ENCODE measurements at places on chromosomes 16 and 17.
A peak's percentile ranks its signal among the peaks of the same experiment; 100 is the strongest.

DNA sequence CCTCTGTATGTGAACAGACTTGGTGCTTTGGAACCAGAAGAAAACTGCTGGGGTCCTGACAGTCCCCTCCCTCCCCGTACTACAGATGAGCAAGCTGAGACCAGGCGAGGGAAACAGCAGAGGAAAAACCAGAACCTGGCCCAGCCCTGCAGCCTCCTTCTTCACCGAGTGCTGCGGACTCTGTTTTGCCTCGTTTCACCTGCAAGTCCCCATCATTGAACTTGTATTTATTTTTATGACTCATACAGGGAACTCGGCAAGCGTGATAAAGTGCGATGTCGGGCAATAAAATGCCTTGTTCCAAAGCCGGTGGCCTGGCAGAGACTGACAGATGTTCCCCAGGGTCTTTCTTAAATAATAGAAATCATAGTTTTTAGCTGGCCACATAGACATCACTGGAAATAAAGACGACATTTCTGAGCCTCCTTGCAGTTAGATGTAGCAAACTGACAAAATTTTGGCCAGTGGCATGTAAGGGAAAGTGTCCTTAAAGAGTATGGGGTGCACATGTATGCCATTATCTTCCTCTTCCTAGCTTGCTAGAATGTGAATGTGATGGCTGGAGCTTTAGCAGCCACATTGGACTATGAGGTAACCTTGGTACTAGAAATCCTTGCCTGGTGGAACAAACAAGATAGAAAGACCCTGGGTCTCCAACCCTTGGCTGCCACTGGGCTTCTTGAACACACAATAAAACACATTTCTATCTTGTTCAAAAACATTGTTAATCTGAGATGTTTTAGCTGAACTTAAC, 128.6 kb downstream of the IRF8 start:
- no peak overlapping the region for H3K4me3 ChIP-seq
- H3K4me1 ChIP-seq, result no peaks in the 10 kb centered on the region
- DNase-seq, result no peak
- H3K36me3 ChIP-seq, result no peaks in the 10 kb centered on the region
- H3K27ac ChIP-seq, result no peak overlapping the region

DNA sequence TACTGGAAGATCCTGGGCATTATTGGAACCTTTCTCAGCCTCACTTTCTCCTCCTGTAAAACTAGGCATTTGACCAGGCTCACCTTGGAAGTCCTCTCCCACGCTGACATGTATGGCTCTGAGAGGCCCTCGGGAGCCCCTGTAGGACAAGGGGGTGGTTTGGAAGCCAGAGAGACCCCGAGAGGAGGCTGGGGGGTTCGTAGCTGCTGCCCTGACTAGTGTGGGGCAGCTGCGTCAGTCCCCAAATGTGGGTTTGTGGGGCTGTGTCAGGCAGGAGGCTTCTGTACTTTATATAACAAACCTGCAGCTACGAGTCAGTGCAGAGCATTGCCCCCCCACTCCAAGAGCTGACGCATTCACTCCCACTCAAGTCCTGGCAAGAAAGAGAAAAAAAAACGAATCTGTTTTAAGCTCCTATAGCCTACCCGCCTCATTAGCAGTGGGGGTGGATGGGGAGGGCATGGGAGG, 1.8 kb downstream of the CX3CL1 start:
- H3K36me3 ChIP-seq, result no peaks in the 10 kb centered on the region
- peaks cover 15% of the 10 kb centered on the region for H3K27me3 ChIP-seq
- H3K4me1 ChIP-seq, result no peaks in the 10 kb centered on the region
- H3K27ac ChIP-seq, result no peak overlapping the region

DNA sequence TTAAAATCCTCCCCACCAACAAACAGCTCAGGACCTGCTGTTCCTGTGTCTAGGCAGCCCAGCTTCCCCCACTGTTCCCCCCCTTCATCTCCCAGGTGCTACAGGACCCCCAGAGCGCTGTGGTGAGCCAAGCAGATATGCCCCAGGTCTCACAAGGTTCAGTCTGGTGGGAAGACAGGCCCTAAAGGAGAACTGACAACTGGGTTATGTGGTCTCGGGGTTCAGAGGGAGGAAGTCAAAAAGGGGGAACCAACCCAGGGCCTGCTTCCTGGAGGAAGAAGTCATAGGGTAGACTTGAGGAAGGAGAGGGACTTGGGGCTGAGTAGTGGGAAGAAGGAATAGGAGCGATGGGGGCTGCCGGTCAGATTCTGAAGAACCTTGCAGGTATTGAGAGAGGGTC, 2.6 kb downstream of the RIPOR1 start:
- peaks cover 30% of the 10 kb centered on the region for H3K4me1 ChIP-seq
- H3K4me3 ChIP-seq, result no peak overlapping the region
- no peak overlapping the region for H3K27ac ChIP-seq
- DNase-seq, result no peak

- DNase-seq, result no peak
- peaks cover 28% of the 10 kb centered on the region for H3K4me1 ChIP-seq
- peaks cover 22% of the 10 kb centered on the region for H3K36me3 ChIP-seq
- H3K4me3 ChIP-seq, result no peak overlapping the region
- H3K27me3 ChIP-seq, result no peaks in the 10 kb centered on the region
Observed at GRCh38 chr16:53817812-53818550, 114.0 kb downstream of the FTO start.

- peaks cover 37% of the 10 kb centered on the region for H3K36me3 ChIP-seq
- peak overlapping the region; percentile 18 for H3K4me3 ChIP-seq
- peaks cover 92% of the 10 kb centered on the region for H3K4me1 ChIP-seq
- no peaks in the 10 kb centered on the region for H3K27me3 ChIP-seq
- no peak for DNase-seq
- H3K27ac ChIP-seq, result peak overlapping the region; percentile 64
Observed at GRCh38 chr16:89324056-89325010, 106.8 kb downstream of the ZNF778 start.

DNA sequence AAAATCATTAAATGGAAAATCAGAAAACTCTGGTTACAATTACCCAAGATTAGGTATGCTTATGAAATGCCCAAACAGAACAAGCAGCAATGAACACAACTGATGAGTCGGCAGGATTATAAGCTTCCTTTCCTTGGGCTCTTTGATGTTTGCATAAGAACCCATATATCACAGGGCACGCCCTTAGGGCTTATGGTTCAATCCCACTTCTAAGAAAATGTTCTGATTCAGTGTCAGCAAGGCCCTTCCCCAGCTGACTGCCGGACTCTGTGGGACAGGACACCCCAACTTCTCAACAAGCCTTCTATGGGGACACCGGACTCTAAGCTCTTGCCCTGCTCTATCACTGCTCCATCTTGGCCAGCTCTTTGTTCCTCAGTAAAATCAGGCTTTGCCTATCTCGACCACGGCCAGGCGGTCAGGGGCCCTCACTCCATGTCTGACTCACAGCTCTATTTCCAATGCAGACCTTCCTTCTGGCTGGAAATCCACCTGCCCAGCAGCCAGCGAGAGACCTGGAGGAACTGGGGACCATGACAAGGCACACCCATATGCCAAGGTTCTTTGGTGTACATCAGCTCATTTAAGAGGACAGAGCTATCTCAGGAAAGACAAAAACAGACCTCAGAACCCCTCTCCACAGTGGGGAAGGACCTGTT, 26.8 kb downstream of the LITAFD start:
- no peak for DNase-seq
- H3K4me3 ChIP-seq, result no peak overlapping the region
- peaks cover 50% of the 10 kb centered on the region for H3K4me1 ChIP-seq
- H3K27me3 ChIP-seq, result no peaks in the 10 kb centered on the region
- H3K27ac ChIP-seq, result peak overlapping the region; percentile 71

DNA sequence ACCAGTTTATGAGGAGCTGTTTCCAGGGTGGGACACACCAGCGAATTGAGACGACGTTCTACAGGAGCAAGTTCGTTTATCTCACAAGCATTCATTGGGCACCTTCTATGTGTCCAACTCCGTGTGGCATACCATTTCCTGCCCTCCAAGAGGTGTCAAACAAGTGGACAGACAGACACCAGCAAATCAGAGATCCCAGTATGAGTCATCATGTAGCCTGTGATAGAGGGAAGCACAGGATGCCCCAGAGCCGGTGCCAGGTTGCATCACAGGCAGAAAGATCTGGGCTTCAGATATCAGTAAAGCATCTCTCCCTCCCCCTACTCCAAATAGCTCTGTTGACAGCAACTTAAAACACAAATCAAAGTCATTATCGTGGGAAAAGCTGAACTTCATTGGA, 31.8 kb upstream of the MAF start:
- peaks cover 29% of the 10 kb centered on the region for H3K4me1 ChIP-seq
- no peak overlapping the region for H3K27ac ChIP-seq
- H3K4me3 ChIP-seq, result no peak overlapping the region
- peak; percentile 28 for DNase-seq

DNA sequence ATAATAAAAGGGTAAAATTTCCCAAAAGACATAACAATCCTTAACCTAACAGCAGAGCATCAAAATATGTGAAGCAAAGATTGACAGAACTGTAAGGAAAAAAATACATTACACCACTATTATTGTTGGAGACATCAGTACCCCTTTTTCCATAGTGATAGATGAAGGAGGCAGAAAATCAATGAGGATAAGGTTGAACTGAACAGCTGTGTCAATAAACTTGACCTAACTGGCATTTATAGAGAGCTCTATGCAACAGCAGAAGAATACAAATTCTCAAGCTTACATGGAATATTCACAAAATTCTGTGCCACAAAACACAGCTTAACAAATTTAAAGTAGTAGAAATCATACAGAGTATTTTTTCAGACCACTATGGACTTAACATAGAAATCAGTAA, 195.0 kb upstream of the ELAC2 start:
- H3K4me3 ChIP-seq, result no peak overlapping the region
- no peaks in the 10 kb centered on the region for H3K27me3 ChIP-seq
- no peak overlapping the region for H3K27ac ChIP-seq
- DNase-seq, result no peak
- H3K36me3 ChIP-seq, result no peaks in the 10 kb centered on the region

- H3K27me3 ChIP-seq, result peaks cover 38% of the 10 kb centered on the region
- no peak for DNase-seq
- no peaks in the 10 kb centered on the region for H3K4me1 ChIP-seq
Observed at GRCh38 chr17:38338535-38338934, 5.2 kb downstream of the GPR179 start.

DNA sequence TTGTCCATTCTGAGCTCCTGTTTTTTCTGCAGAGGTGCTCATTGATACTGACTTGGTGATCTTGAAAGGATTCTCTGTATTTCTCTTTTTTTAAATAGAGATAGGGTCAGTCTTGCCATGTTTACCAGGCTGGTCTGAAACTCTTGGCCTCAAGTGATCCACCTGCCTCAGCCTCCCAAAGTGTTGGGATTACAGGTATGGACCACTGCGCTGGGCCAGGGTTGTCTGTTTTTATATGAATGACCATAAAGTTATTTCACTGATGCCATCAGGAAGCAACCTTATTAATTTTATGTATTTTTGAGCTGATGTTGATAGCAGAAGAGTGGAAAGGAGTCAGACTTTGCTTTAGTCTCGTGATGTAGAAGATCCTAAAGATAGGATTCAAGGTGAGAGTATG, 35.7 kb upstream of the METTL9 start:
- H3K27ac ChIP-seq, result no peak overlapping the region
- DNase-seq, result no peak
- H3K4me1 ChIP-seq, result peaks cover 3% of the 10 kb centered on the region
- H3K27me3 ChIP-seq, result peaks cover 17% of the 10 kb centered on the region

DNA sequence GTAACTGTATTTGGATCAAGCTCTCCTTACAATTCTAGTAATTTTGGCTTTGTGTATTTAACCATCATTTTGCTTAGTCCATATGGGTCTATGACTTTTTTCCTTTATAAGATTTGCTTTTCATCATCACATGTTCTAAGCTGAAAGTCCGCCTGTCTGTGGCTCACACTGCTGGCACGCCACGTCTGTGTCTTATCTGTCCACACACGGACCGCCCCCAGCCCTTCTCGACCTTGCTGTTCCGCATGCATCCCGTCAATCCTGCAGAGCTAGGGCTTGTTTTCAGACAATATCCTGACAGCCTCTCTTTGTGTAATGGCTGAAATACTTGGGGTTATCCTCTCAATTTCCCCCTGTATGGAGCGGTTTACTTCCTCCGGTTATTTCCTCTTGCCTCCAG, 8.4 kb upstream of the ALDH3A1 start:
- no peak overlapping the region for H3K4me3 ChIP-seq
- H3K27ac ChIP-seq, result no peak overlapping the region
- DNase-seq, result no peak
- no peaks in the 10 kb centered on the region for H3K36me3 ChIP-seq
- H3K4me1 ChIP-seq, result no peaks in the 10 kb centered on the region
- H3K27me3 ChIP-seq, result peaks cover 48% of the 10 kb centered on the region

- no peaks in the 10 kb centered on the region for H3K36me3 ChIP-seq
- no peak overlapping the region for H3K27ac ChIP-seq
- no peak for DNase-seq
Observed at GRCh38 chr17:74190154-74190553, 13.3 kb upstream of the RPL38 start.

GRCh38 chr16:78324649-78325285, 225.3 kb downstream of the WWOX start:
- no peak for DNase-seq
- no peaks in the 10 kb centered on the region for H3K36me3 ChIP-seq
- H3K4me3 ChIP-seq, result no peak overlapping the region
- no peak overlapping the region for H3K27ac ChIP-seq
- no peaks in the 10 kb centered on the region for H3K27me3 ChIP-seq
- no peaks in the 10 kb centered on the region for H3K4me1 ChIP-seq

- H3K27me3 ChIP-seq, result no peaks in the 10 kb centered on the region
- no peak overlapping the region for H3K27ac ChIP-seq
- DNase-seq, result no peak
- H3K4me3 ChIP-seq, result no peak overlapping the region
- H3K4me1 ChIP-seq, result no peaks in the 10 kb centered on the region
- H3K36me3 ChIP-seq, result no peaks in the 10 kb centered on the region
Observed at GRCh38 chr16:59249011-59249410, 514.9 kb upstream of the GOT2 start.

DNA sequence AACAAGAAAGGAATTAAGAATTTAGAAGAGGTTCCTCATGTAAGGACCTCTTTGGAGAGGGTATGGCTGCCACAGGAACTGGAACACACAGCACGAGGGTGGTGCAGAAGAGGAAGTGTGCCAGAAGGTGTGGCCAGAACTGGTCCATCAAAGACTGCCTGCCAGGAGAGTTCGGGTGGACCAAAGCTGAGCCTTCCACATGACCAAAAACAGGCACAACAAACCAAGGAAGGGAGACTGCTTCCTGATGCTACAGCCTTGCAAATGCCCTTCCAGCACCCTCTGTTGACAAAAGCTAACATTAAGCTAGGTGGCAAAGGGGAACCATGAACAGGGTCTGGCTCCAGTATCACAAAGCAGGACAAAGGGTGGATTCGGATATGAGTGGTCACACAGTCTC, 125.8 kb upstream of the TMEM97 start:
- peaks cover 11% of the 10 kb centered on the region for H3K36me3 ChIP-seq
- no peak for DNase-seq
- H3K4me3 ChIP-seq, result no peak overlapping the region
- H3K27me3 ChIP-seq, result no peaks in the 10 kb centered on the region
- no peak overlapping the region for H3K27ac ChIP-seq

DNA sequence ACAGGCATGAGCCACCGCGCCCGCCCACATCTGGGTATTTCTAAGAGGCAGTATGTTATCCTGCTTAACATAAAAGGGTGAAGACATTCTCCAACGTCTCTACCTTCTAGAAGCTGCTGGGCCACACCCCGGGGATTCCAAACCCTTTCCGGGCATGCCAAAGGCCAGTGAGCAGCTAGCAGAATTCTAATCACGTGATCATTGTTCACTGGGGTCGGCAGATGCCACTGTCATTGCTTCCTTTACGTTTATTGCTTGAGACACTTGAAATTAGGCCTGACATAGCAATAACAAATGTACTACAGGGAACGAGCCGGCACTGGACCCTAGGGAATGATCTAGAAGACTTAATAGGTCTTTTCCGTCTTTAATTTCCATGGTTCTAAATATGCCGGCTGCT, 141.2 kb upstream of the ZFHX3 start:
- H3K4me3 ChIP-seq, result no peak overlapping the region
- H3K27me3 ChIP-seq, result peaks cover 8% of the 10 kb centered on the region
- no peak overlapping the region for H3K27ac ChIP-seq
- no peaks in the 10 kb centered on the region for H3K4me1 ChIP-seq
- no peak for DNase-seq

Data from activated naive CD4-positive, alpha-beta T cell treated with anti-CD3 and anti-CD28 coated beads, Interleukin-2, amount 10 ng/mL, durations not matched to agents 7 days and 5 days (primary cell).